ENCODE measurements at places on chromosomes 2 and 18. TPM values are rescaled to one million over a fixed set of nuclear protein-coding genes. Genes with fewer than 3 reads are reported as not detected.

DNA sequence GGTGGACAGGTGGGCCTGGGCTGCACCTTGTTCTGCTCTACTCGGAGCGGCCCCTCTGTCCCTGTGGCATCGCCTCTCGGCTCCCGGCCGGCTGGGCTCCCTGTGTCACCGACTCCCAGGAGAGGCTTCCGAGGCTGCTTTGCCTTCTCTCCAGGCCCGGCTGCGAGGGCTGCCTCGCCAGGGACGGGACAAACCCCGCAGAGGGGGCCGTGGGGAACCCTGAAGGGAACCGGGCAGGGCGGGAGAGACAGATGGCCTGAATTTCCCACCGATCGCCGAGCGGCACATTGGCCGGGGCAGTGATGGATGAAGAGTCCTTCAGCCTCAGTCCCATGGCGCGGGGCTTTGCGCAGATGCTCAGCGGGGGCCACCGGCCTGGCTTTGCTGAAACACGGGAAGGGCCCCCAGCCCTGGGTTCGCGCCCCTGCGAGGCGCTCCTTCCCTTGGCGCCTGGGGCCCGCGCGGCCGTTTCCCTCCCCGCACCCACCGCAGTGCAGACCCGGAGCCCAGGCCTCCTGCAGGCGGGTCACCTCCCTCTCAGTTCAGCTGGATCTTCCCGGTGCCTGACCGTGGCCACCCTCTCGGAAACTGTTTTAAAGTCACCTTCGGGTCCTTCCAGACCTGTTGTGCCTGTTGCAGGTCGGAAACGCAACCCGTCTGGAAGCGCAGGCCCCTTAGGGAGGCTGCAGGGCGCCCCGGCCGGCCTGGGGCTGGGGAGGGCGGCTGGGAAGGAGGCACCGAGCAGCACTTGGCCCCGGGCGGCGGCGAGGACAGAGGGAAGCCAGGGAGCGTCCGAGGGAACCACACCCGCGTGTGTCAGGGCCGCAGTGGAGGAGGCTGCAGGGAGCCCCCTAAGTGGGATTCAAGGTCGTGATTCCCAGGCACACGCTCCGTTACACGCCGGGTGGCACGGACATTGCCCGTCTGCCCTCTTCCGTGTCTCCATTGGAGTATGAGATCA lies 341.9 kb upstream of the SALL3 start:
- DNase-seq, result no peak

DNA sequence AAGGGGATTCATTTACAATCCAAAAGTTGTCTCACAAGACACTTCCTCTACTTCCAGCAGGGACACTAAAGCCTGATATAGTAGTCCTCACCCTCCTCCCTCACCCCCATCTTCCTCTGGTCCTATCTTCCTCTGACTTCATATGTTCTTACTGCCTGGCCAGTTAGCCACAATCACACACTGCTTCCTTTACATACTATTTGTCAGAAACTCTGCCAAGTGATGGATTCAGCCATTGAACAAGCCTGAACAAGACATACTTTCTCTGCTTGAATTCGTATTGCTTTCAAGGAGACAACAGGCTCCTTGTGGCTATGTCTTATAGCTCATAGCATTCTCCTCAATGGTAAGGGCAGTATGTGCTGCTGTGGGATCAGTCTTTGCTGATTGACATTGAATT lies 672.2 kb downstream of the BCL11A start:
- no peak for DNase-seq

DNA sequence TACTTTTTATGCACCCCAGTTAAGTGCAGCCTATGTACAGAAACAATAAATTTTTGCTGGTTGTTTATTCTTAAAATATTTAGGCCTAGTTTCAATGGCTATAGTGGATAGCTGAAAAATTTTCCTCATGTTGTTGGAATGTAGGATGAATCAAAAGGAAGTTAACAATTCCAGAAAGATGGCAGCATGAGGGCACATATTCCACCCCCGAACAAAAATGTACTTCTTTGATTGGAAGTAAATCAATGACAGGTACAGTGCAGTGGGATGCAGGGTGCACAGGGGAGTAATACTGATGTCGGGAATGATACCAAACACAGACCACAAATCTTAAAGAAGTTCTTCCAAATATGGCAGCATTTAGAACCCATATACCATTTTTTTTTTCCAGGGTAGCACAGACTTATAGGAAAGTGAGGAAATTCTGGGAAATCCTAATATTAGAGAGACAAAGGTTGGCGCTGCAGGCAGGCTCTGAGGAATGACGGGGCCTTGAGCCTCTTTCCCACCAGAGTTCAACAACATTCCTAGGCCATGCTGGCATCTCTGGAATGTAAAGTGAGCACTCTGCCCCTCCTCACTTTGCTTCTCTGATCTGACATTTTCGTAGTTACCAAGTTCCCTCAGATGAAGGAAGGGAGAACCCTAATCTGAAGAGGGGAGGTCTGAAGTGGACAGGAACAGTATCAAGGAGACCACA lies 36.6 kb upstream of the IKZF2 start:
- DNase-seq, result no peak

Gene TRIM54
- 0.19 TPM for total RNA-seq

- no peak for DNase-seq
Observed at GRCh38 chr2:106963156-106963555, 77.2 kb upstream of the ST6GAL2 start.

GRCh38 chr2:64823794-64824193 lies 165.4 kb upstream of the SLC1A4 start:
- no peak for DNase-seq

DNA sequence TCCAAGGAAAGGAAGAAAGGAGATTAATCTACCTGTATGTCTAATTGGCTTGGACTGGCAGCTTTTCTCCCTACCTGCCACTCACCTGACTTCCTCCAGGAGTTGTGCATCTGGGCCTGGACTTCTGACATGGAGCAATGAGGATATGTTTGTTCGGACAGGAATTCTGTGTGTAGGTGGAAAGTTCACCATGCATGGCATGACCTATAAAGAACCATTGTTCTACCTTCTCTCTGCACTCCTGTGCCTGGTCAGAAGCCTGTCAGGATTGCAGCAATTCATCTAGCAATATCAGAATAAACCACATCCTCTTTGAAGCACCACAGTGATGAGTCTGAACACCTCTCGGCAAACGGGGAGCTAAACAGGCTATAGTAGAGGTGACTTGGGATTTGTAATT lies 20.8 kb downstream of the CCDC85A start:
- DNase-seq, result no peak

- no peak for DNase-seq
Observed at GRCh38 chr2:86783615-86784339, 6.9 kb downstream of the CD8A start.

GRCh38 chr2:16138811-16139662 lies 198.7 kb downstream of the MYCN start:
- no peak for DNase-seq

DNA sequence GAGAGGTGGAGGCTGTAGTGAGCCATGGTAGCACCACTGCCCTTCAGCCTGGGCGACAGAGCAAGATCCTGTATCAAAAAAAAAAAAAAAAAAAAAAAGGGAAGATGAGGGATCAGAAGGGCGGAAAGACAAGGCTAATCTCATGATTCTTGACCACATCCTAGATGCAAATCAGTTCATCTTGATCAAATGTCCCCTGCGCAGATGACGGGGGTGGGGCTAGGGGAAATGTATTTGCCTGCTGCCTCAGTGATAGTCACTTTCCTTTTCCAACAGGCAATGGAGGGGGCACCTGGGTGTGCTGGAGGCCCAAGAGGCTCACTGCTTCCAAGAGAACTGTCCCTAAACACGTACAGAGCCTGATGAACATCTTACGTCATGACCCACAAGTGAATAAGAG lies 3.7 kb upstream of the EMILIN2 start:
- no peak for DNase-seq

GRCh38 chr18:41761333-41762018 lies 193.6 kb upstream of the PIK3C3 start:
- no peak for DNase-seq

DNA sequence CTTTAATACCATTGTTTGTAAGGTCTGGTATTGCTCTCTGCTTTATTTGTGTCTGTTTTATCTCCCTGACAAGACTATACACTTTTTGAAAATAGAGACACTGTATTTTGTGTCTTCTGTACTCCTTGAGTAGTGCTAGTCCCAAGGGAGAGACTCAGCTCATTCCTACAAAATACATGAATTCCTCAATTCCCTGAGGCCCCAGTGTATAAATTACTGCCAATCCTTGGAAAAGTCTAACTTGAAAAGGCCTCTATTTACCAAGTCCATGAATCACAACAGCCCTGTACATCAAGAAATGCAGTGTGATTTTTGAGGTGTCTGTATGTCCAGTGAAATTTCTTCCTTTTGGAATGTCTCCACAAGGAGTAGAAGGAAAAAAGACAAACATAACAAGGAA lies 34.9 kb upstream of the NEDD4L start:
- DNase-seq, result no peak

Gene DPP4
- 27.0 TPM for total RNA-seq

Gene TMEM185B
- 18.5 TPM for total RNA-seq

Gene CCDC74A
- total RNA-seq, result 0.44 TPM

GRCh38 chr18:36650266-36650665 lies 178.5 kb downstream of the TPGS2 start:
- DNase-seq, result no peak

GRCh38 chr2:84815146-84815545 lies 65.7 kb downstream of the TRABD2A start:
- no peak for DNase-seq

DNA sequence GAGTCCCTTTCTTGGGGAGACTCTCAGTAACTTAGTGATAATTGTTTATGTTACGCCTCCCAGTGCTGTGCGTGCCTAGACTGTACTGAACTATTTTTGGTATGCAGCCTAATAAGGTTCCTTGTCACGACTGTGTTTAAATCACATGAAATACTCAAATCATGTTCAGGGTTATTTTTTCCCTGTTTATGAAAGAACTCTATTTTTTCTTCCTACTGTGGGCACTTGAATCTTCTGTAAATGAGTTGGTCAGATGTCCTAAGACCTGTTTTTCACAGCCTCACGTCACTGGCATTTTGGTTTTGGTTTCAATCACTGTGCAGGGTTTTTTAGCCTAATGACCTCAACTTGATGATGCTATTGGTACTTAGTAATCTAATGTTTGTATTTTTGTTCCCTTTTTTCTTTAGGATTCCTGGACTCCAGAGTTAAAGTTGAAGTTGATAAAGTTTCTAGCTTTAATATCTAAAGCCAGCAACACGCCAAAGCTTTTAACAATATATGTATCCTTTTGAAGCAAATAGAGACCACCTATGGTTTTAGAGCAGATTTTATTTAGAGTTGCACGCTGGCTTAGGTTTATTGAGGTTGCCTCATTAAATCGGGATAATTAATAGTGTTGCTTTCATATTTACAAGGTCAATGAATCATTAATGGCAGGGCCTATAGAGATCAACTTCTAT lies 24.0 kb downstream of the ARMC9 start:
- no peak for DNase-seq

Gene DRC1
- not detected for total RNA-seq

Gene DARS1
- total RNA-seq, result 59.4 TPM

DNA sequence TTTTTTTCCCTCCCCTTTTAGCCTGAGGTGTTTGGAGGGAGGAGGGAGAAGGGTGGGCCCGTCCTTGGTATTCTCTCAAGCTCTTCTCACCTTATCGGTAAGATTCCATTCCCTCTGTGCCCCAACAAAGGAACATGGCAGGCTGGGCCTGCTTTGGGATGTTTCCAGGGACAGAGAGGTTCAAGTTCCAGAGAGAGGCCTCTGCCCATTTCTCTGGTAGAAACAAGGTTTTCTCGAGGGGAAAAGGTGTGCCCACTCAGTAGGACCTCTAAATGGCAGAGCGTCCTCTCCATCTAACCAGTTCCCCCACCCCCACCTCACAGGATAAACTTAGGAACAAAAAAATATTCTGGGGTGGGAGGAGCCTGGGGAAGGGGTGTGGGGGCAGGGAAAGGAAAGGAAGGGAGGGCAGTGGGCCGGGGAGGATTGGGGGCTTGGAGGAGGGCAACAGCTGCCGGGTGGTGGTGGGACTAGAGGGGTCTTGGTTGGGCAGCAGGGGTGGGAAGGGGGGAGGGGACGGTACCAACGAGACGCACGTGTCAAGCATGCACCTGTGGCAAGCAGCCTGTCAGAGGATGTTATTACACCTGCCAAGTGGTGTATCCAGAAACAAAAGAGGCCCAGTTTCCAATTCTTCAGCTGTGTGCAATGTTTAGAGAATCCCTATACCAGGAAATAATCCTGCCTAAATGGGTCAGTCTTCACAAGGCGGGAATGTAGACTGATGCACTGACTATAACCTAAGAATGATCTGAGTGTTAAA lies 2.1 kb downstream of the PCBP1 start:
- DNase-seq, result no peak

GRCh38 chr2:108583903-108584520 lies 49.7 kb downstream of the LIMS1 start:
- DNase-seq, result peak; percentile 9

- DNase-seq, result no peak
Observed at GRCh38 chr18:904218-905090, at the start of gene ADCYAP1. Gene ADCYAP1, plus strand, starts transcription at chr18:904871. Its CDS starts 516 bp downstream, at chr18:905387.

DNA sequence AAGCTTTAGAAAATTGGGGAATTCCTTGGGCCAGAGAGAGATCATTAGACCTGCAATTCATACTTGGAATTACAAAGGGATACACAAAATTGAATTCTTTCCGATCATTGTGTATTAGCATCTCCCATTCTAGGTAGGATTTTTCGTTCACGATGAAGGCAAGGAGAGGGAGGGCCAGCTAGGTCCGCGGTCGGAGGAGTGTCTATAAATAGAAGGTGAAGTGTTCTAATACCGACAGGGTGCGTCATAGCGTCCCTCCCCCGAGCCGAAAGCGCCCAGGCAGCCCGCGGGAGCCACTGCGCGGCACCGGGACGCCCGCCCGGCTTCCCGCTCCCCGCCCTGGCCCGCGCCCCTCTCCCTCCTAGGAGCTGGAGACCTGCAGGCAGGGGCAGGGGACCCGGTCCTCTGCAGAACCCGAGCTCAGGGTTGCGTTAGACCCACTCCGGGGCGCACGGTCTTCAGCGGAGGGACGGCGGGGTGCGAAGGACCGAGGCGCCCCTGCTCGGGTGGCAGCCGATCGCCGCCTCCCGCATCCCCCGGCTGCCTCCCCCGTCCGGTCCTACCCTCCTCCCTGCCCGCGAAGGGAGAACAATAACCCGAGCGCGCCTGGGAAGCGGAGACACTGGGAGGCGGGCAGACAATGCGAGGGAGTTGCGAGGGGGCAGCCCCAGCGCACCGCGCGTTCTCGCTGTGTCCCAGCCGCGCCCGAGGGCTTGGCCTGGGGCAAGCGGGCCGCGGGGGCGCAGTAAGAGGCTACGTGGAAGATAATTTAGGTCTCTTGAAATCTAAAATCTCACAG lies 114.2 kb upstream of the SERTAD2 start:
- DNase-seq, result peak; percentile 67

GRCh38 chr2:8088810-8089209 lies 593.0 kb upstream of the ID2 start:
- DNase-seq, result no peak

Gene DUSP19
- 1.1 TPM for total RNA-seq

DNA sequence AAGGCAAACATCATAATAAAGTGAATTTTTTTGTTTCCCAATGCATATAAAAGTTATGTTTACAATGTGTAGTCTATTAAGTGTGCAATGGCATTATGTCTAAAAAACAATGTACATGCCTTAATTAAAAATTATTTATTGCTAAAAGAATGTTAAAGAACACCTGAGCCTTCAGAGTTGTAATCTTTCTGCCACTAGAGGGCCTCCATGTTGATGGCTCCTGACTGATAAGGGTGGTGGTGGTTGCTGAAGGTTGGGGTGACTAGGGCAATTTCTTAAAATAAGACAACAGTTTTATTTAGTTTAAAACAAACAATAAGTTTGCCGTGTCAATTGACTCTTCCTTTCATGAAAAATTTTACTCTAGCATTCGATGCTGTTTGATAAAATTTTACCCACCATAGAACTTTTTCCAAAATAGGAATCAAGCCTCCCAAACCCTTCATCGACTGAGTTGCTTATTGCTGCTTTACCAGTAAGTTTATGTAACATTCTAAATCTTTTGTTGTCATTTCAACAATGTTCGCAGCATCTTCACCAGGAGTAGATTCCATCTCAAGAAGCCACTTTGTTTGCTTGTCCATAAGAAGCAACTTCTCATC lies 32.3 kb downstream of the MAP3K2 start:
- DNase-seq, result no peak
